ENCODE measurements at places on chromosomes 7 and 10.

GRCh38 chr10:113459626-113460280 is 93.1 kb upstream of the HABP2 start:
- no peak for DNase-seq

DNA sequence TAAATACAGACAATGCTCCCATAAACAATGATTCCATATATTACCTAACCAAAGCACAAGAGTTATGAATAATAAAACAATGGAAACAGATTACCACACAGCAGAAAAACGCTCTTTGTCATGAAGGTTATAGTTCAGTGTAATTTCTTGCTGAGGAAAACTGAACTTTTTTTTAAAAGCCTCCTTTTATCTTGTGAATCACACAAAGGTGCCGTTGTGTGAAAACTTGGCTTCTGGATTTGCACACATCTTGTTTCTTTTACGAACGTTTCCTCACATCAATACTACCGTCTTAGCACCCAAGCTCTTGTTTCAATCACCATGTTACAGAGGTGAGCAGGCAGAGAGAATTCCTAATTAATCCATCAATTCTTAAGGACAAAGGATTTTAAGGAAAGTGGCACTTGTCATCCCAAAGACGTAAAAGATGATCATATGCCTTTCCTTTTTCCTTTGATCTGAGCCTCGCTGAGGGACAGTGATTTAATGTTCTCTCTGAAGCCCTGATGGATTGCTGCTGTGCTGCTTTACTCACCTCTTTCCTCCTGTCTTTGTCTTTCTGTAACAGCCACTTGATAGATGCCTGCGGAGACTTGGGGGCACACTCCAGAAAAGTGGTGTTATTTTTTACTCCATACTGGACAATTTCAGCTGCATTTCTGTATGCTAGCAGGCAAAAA is 110.1 kb downstream of the CD36 start:
- no peak for DNase-seq

DNA sequence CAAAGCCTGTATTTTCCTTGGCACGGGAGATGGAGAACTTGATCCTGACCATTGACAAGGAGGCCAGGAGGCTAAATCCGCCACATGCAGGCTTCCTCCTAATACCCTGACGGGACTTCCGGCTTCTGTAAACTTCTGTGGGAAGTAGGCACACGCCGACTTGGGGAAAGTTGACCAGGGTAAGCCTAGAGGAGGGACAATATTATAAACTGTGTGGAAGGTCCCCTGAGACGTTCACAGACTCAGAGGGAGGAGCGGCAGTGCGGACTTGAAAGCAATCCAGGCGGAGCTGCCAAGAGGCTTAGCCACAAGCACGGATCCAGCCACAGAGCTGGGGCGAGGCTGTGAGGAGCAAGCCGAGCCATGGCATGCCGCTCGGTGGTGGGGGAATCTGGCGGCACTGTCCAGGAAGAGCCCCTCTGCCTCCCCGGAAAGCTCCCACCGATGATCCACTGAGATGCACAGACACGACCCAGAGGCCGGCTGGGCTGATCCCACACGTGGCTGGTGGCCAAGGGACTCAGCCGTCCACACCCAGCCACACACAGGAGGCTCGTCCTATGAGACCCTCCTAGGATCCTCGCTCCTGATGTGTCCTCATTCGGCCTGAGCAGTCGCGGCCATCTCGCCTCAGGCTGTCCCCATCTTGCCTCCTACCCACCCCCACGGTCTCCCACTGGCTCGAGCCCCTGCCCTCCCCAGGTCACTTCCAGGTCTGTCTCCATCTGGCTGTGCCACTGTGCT is 40.0 kb upstream of the INSIG1 start:
- DNase-seq: no peak

- no peak for DNase-seq
Observed at GRCh38 chr7:17611611-17612010, 313.2 kb downstream of the AHR start.

DNA sequence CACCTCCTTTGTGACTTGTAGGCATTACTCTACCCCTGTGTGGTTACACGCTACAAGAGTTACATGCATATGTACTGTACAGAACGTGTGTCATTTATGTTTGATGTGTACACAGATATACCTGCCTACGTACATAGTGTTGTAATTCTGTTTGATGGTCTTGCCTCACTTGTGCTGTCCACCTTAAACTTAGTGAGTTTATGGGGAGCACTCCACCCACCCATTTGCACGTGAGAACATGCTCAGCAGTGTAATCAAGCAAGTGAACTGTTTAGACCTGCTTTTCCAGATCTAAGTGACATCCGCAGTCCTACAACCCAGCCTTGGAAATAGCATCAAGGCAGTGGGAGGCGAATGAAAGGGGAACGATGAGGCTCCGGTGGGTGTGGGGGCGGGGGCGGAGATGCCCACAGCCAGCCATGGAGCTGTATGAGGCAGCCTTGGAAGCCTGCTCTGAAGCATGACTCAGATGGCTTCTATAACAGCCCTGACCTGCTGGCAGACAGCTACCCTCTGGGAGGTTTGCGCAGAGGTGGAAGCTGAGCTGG is 52.1 kb downstream of the SUFU start:
- DNase-seq: no peak

- peak; percentile 56 for DNase-seq
Observed at GRCh38 chr7:70694971-70695794, 436.8 kb upstream of the GALNT17 start.

DNA sequence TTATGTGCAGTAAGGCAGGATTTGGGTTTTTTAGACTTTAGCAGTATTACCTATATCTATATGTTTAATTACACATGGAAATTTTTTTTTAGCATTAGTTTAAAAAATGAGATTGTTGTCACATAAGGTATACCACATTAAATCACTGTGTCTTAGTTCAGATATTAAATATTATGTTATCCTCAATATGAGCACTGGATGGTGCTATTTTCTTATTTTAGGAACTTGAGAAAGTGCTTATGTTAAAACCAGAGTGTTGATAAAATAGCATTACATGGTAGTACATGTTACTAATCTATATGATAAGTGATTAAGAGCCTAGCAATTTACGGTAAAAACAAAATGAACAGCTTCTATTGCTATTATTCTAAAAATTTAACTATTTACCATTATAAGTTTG is 28.8 kb downstream of the MIOS start:
- peak; percentile 47 for DNase-seq

- DNase-seq: no peak
Observed at GRCh38 chr10:19705250-19705649, 111.0 kb upstream of the PLXDC2 start.

DNA sequence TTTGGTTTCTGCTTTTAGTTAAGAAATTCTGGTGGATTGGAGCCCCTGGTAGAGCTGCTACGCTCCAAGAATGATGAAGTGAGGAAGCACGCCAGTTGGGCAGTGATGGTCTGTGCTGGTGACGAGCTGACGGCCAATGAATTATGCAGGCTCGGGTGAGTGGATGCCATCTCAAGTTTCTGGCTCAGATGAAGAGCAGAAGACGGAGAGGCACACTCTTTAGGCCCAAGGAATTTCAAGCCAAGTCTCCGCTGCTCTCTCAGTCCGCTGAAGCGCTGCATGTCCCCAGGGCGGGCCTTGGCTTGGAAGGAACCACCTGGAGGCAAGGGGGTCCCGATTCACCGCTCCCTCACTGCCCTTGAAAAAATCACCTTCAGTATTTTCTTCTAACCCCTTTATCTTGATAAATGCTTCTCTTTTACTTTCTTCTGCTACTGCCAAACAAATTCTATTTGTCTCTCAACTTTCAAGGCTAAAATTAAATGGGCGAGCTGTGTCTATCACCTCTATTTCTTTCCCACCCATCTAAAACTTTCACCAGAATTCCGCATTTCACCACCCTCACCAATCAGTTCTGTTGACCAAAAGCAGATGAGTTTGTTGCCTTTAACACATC is 74.2 kb downstream of the ARMC3 start:
- no peak for DNase-seq

DNA sequence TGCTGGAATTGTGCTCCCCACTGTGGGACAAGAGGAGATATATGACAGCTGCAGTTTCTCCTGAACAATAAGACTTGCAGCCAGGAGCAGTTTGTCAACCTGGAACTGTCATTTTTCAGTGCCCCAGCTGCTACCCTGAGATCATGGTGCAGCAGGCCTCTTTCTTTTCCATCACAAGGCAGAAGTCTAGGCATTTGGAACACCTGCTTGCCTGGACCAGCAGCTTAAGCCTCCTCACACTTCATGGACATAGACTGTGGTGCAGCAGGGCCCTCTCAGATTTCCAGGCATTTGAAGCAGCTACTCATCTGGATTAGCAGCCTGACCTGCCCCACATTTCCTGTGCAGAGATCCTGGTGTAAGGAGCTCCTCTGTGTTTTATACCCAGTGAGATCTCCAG is 450.7 kb upstream of the TEX47 start:
- no peak for DNase-seq

- no peak for DNase-seq
Observed at GRCh38 chr7:29639886-29640595, 76.4 kb downstream of the PRR15 start.

DNA sequence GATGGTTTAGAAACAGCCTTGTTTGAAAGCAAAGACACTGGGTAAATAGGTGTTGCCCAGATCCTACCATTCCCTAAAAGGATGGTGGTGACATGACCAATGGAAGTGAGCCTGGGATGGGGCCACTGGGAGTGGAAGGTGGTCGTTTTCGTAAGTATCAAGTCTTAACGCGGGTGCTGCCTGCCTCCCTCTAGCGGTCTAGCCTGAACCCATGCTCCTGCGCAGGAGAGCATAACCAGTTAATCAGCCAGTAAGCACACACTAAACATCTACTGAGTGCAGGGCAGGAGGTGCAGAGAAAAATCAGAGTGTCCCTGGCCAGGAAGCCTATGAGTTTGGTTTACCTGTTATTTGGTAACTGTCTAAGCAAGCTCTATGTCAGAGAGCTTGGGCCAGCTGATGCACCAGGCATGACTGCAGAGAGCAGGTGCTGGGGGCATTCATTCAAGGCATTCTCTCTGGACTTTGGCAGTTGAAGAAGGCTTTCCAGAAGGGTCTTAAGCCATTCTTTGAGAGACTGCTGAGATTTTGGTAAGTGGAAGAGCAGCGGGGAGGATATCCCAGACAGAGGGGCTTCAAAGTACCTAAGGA is 930 bp downstream of the GARIN1A start:
- peak; percentile 53 for DNase-seq

DNA sequence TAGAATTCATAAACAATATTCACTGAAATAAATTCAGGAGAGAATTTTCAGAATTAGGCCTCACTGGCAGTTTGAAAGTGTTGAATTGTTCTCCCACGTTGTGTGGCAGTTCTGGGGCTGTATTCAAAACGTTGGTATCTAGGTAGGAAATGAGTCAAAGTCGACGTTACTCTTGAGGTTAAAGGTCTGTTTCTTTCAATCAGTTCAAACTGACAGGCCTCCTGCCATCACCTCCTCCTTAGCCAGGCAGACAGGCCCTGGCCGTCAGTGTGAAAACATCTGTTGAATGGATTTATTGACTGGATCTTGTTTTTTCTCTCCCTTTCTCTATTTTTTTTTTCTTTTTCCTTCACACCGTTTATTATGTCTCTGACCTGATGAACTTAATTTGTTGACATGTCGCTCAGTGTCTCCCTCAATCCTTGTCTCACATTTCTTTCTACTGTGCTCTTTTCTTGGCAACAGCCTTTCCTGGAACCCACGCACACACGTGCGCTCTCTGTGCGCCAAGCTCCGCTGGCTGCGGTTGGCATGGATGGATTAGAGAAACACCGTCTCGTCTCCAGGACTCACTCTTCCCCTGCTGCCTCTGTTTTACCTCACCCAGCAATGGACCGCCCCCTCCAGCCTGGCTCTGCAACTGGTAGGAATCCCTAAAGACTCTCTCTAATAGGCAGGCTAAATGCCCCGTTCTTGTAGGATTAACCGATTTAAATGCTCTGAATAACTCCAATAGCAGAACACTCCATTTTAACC is 231.7 kb downstream of the HDAC9 start:
- no peak for DNase-seq

Data from NCI-H524 (cell line).